Hepatocyte (in vitro differentiated cells): ENCODE measurements at places on chromosomes 4 and X. TPM values are rescaled to one million over a fixed set of nuclear protein-coding genes. Genes with fewer than 3 reads are reported as not detected.

- DNase-seq, result peak; percentile 25
- H3K4me3 ChIP-seq, result no peak overlapping the region
- H3K36me3 ChIP-seq, result no peaks in the 10 kb centered on the region
- H3K27ac ChIP-seq, result no peak overlapping the region
- no peaks in the 10 kb centered on the region for H3K4me1 ChIP-seq
These were observed 134.2 kb downstream of the EIF4E start for GRCh38 chr4:98794565-98795205.

DNA sequence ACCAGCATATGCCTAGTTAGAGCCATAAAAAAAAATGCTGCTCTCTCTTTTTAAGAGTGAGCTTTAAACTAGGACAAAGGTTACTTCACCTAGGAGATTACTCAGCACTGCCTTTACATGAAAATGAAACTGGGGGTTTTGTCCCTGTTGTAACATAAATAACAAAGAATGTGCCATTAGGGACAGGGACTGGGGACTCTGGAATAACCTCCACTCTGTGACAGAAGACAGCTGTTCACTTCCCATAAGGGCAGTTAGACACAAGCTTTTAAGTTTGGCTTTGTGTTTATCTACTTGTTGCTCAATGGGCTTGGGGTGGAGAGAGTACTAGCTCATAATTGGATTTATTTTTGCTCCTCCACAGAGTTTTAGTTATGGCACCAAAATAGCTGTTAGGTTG, 11.9 kb downstream of the ENPEP start:
- H3K27ac ChIP-seq, result peak overlapping the region; percentile 49
- peak; percentile 52 for DNase-seq
- no peaks in the 10 kb centered on the region for H3K36me3 ChIP-seq
- H3K4me1 ChIP-seq, result peaks cover 34% of the 10 kb centered on the region

The GPC3 gene
- total RNA-seq, result 860 and 874 TPM in 2 replicates

- no peak overlapping the region for H3K4me3 ChIP-seq
- H3K4me1 ChIP-seq, result no peaks in the 10 kb centered on the region
- H3K36me3 ChIP-seq, result no peaks in the 10 kb centered on the region
- DNase-seq, result peak; percentile 30
- H3K27me3 ChIP-seq, result no peaks in the 10 kb centered on the region
These were observed 220.7 kb downstream of the CAMK2D start for GRCh38 chr4:113540859-113541258.

GRCh38 chrX:46648660-46649059, 75.1 kb downstream of the CHST7 start:
- H3K27me3 ChIP-seq, result no peaks in the 10 kb centered on the region
- H3K36me3 ChIP-seq, result no peaks in the 10 kb centered on the region
- peaks cover 4% of the 10 kb centered on the region for H3K4me1 ChIP-seq
- no peak overlapping the region for H3K27ac ChIP-seq

GRCh38 chrX:96994093-96994492, 110.4 kb downstream of the RPA4 start:
- no peaks in the 10 kb centered on the region for H3K27me3 ChIP-seq
- no peaks in the 10 kb centered on the region for H3K36me3 ChIP-seq
- no peak for DNase-seq
- H3K4me3 ChIP-seq, result no peak overlapping the region
- no peaks in the 10 kb centered on the region for H3K4me1 ChIP-seq
